Adrenal gland (tissue), 19 donors: ENCODE measurements at places on chromosomes 12 and 14. TPM values are rescaled to one million over a fixed set of nuclear protein-coding genes. Genes with fewer than 3 reads are reported as not detected.

AICDA gene
- not detected for polyA plus RNA-seq

KCNC2 gene
- not detected for polyA plus RNA-seq

CD69 gene
- 0.97 TPM for polyA plus RNA-seq

TNS2 gene
- 36.8 TPM for polyA plus RNA-seq

DNA sequence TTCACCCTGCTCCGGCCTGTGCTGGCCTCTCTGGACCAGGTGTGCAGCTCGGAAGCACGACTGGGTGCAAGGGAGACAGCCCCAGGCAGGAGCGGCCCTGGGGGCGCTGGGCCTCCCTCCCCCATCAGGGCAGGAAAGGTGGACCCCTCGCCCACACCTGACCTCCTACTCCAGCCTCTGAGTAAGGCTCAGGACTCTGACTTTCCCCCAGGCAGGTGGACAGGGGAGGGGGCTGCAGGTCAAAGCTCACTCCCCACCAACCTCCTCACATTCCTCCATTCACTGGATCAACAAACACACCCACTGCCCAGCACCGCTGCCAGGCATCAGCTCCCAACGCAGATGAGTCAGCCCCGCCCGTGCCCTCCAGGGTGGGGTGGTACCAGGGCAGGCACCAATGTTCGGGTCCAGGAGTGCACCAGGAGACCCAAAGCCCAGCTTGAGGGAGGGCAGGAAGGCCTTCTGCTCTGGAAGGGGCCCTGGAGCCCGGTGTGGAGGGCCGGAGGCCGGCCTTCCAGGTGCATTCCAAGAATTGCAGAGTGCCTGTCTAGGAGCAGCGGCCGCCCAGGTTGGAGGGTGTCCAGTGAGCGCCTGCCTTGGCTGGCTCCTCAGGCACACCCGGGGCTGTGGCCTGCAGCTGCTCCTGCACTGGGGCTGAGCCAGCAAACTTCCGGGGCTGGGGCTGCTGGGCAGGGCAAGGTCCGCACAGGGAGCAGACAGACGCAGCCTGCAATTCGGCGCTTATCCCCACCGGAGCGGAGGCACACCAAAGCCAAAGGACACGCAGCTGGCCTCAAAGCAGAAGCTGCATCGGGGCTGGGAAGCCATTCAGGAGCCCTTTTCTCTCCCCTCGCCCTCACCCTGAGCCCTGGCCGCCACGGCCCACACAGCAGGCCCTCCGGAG is 1.6 kb upstream of the INF2 start:
- H3K27me3 ChIP-seq: no peaks in the 10 kb centered on the region
- DNase-seq: peak; percentile 91
- peak overlapping the region; percentile 48 for H3K27ac ChIP-seq

GRCh38 chr14:70422538-70422937 is 5.6 kb upstream of the SYNJ2BP start:
- no peak for DNase-seq
- no peak overlapping the region for H3K4me3 ChIP-seq
- no peaks in the 10 kb centered on the region for H3K27me3 ChIP-seq
- H3K27ac ChIP-seq: no peak overlapping the region

- H3K36me3 ChIP-seq: no peaks in the 10 kb centered on the region
- H3K27me3 ChIP-seq: no peaks in the 10 kb centered on the region
- H3K4me3 ChIP-seq: no peak overlapping the region
- no peaks in the 10 kb centered on the region for H3K4me1 ChIP-seq
- no peak overlapping the region for H3K27ac ChIP-seq
- no peak for DNase-seq
Measured at GRCh38 chr12:42296503-42297109, 29.3 kb downstream of the ZCRB1 start.

DNA sequence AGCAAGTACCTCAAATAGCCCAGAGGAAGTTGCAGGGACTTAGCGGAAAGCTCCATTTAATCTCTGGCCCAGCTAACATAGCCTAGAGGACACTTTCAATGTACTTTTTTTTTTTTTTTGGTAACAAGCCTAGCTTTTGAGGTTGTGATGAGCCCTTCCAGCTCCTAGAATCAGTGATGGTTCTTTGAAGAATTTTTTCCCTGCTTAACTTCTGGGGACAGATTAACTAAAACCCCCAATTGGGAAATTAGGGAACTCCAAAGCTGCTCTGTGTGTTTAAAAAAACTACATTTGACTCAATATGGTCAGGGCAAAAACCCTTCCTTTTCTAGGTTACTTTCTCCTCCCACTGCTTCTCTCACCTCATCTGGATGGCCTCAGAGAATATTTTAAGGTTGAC is 23.9 kb upstream of the ITGA5 start:
- no peak overlapping the region for H3K4me3 ChIP-seq
- peaks cover 14% of the 10 kb centered on the region for H3K27me3 ChIP-seq
- H3K36me3 ChIP-seq: no peaks in the 10 kb centered on the region
- DNase-seq: no peak

GRCh38 chr12:94874518-94875302 is 128.8 kb downstream of the NDUFA12 start:
- peaks cover 15% of the 10 kb centered on the region for H3K4me1 ChIP-seq
- no peak overlapping the region for H3K27ac ChIP-seq
- H3K27me3 ChIP-seq: peaks cover 21% of the 10 kb centered on the region
- peak; percentile 24 for DNase-seq
- H3K4me3 ChIP-seq: no peak overlapping the region

DNA sequence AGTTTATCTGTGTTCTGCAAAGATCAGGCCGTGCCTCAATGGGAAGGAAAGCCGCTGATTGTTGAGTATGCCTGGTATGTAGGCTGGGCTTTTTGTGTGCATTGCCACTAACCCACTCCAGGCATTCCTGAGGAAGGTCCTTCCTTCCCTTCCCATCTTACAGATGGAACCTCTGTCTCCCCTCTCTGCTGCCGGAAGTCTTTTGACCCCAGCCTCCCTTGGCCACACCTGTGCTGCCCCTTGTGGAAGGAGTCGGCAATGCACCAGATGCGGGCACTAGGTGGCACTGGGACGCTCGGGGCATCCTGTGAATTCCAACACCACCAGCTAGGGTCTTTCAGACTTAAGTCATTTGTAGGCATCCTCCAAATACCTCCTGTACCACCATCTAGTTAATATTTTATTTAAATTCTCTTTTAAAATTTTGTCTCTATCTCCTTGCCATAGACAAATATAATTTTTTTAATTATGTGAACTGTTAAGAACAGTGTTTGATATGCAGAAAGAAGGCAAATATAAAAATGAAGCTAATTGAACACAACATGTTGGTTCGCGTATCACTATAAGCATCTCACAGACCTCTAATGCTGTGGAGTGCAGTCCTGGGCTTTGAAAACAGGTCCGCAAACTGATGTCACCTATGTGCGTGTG is 99.6 kb downstream of the RIN3 start:
- H3K27me3 ChIP-seq: no peaks in the 10 kb centered on the region
- H3K36me3 ChIP-seq: no peaks in the 10 kb centered on the region
- H3K27ac ChIP-seq: no peak overlapping the region
- H3K4me3 ChIP-seq: no peak overlapping the region
- no peaks in the 10 kb centered on the region for H3K4me1 ChIP-seq

- DNase-seq: no peak
- no peaks in the 10 kb centered on the region for H3K27me3 ChIP-seq
- H3K36me3 ChIP-seq: no peaks in the 10 kb centered on the region
- H3K4me3 ChIP-seq: no peak overlapping the region
- H3K4me1 ChIP-seq: no peaks in the 10 kb centered on the region
Measured at GRCh38 chr12:47269916-47270315, 190.2 kb upstream of the AMIGO2 start.

- peaks cover 48% of the 10 kb centered on the region for H3K36me3 ChIP-seq
- peaks cover 24% of the 10 kb centered on the region for H3K4me1 ChIP-seq
- peak overlapping the region; percentile 86 for H3K27ac ChIP-seq
- H3K27me3 ChIP-seq: no peaks in the 10 kb centered on the region
- H3K4me3 ChIP-seq: peak overlapping the region; percentile 97
- DNase-seq: no peak
Measured at GRCh38 chr14:35402323-35403113, 2.0 kb downstream of the NFKBIA start.

DNA sequence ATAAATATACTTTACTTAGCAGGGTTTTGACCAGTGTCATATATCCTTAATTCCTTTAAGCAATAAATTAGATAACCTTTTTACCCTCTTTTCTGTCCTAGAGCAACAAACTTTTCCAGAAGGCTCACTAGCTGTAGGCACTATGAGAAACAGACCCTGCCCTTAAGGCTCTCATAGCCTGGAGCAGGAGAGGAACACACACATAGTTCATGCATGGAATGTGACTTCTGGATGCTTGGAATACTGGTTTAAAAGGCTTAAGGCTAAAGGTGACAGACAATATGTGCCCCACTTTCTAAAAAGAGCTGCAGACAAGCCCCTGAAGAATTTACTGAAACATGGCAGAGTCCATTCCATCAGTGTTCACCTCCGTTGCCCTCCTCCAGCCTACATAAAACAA is 237.2 kb downstream of the TTC8 start:
- DNase-seq: no peak
- H3K27ac ChIP-seq: no peak overlapping the region
- no peak overlapping the region for H3K4me3 ChIP-seq
- H3K36me3 ChIP-seq: no peaks in the 10 kb centered on the region
- no peaks in the 10 kb centered on the region for H3K27me3 ChIP-seq

DNA sequence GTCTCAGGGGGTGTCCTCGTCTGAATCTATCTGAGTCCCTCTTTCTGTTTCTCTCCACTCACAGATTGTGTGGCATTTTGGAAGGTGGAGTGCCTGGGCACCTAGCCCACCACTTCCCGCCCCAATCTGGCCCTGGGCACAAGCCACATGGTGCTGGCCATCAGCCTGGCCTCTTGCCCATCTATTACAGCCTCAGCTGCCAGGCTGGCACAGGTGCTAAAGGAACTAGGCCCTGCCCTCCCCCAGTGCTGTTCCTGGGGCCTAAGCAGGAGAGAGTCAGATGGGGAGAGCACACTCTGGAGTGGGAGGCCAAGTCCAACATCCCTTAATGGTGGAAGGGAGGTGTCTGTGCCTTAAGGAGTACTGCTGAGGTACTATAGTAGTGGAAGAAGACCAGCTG is 8.3 kb upstream of the CALCOCO1 start:
- no peak for DNase-seq
- no peaks in the 10 kb centered on the region for H3K4me1 ChIP-seq
- no peak overlapping the region for H3K4me3 ChIP-seq

DNA sequence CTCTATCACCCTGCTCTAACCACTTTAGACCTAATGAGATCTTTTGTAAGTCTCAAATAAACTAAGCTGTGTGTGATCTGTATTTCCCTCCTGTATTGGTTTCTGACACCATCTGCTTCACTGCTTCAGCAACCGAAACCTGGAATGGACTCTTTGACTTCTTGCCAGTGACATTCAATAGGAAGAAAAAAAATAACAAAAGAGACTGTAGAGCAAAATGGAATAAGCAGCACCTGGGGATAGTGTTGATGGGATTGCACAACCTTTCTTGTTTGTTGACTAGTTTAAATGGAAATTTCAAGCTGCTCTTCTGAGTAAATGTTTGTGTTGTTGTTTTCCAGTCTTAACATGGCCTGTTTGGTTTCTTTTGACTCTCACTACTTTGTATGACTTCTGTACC is 888.6 kb upstream of the SEL1L start:
- no peak overlapping the region for H3K4me3 ChIP-seq
- H3K36me3 ChIP-seq: no peaks in the 10 kb centered on the region
- H3K27me3 ChIP-seq: no peaks in the 10 kb centered on the region
- no peak overlapping the region for H3K27ac ChIP-seq

- no peaks in the 10 kb centered on the region for H3K27me3 ChIP-seq
- no peak for DNase-seq
- no peak overlapping the region for H3K4me3 ChIP-seq
Measured at GRCh38 chr14:20002319-20002718, 356 bp downstream of the OR4Q2 start.

DNA sequence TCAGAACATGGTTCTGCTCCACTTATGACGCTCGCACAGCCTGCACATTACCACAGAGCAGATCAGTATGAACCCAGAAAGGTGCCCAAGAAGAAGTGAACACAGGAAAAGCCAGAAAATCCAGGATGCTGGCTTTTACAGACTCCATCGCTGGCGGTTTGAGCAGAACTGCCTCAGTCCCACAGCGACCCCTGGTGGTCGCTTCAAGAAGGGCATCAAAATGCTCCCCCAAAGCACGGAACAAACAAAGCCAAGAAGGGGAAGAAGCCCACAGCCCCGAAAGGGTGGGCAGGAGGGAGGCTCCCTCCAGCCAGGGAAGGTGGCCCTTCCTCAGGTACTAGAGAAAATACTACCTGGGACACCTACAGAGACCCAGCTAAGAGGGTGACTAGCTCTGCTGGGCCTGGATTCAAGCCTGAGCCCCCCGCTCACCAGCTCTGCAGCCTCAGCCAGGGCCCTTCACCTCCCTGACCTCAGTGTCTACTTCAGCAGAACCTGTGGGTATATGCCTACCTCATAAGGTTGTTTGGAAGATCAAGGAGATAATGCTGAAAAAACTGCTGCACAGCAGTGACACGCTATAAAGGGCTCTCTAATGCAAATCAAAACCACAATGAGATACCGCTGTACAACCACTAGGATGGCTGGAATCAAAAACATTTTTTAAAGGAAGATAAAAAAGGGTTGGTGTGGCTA is 98.1 kb downstream of the NCOR2 start:
- H3K36me3 ChIP-seq: peaks cover 56% of the 10 kb centered on the region
- no peaks in the 10 kb centered on the region for H3K27me3 ChIP-seq
- H3K4me1 ChIP-seq: no peaks in the 10 kb centered on the region
- H3K4me3 ChIP-seq: no peak overlapping the region
